GM23248 (cell line): ENCODE measurements at places on chromosomes 7 and 10.

DNA sequence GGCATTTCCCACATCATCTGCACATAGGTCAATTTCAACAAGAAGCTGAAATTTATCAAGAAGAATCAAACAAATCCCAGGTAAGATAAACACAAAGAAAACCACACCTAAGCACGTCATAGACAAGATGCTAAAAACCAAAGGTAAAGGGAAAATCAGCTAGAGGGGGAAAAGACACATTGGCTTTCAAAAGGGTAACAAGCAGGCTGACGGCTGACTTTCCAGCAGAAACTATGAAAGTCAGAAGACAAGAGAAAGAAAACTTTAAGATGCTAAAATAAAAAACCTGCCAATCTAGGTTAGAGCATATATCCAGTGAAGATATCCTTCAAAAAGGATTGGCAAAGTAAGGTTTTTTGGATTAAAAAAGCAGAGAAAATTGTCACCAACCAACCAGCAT, 59.9 kb upstream of the RHEB start:
- peak; percentile 30 for DNase-seq

DNA sequence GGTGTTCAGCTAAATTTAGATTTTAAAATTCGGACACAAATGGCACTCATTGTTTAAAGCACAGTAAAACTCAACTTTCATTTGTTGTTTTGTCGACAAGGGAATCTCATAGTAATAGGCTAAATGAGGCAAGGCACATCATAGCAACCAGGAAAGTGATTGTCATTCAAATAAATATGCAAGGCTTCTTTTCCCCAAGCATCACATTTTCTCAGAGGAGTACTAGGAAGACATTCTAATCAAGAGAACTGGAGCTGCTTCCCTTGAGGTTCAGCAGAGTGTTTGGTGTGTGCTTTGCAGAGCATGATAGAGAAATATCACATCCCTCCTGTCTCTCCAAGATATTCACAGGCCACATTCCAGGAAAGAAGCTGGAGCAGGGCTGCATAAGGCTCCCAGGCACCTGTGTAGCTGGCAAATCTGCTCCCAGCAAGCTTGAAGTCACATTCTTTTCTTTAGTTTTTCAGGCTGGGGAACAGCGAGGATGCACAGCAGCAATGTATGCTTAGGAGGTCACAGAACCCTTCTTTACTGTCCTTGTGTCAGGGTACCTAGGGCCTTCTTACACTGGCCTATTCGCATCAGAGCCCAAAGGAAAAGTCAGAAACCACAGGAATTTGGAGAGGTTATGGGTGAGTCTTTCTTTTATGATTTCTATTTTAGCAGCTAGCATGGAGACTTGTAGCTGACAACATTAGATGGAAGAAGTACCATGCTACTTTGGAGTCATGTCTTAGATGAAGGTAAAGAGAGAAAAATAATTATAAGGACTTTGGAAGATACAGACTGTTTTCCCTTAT, 95.9 kb upstream of the HDAC9 start:
- peak; percentile 6 for DNase-seq

DNA sequence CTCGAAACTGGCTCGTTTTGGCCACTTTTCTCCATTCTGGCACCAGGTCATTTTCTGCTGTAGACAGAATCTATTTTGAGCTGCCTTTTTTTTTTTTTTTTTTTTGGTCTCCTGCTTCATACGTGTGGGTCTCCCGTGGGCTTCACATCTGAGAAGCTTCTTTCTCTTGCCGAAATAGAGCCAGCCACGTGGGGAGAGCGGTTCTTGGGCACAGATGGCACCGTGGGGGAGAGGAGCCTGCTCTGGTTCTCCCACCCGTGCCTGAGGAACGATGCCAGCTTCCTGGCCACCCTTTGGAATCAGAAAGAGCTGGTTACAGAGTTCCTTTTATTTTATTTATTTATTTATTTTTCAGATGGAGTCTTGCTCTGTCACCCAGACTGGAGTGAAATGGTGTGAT, 48.7 kb upstream of the OCM2 start:
- DNase-seq: no peak

DNA sequence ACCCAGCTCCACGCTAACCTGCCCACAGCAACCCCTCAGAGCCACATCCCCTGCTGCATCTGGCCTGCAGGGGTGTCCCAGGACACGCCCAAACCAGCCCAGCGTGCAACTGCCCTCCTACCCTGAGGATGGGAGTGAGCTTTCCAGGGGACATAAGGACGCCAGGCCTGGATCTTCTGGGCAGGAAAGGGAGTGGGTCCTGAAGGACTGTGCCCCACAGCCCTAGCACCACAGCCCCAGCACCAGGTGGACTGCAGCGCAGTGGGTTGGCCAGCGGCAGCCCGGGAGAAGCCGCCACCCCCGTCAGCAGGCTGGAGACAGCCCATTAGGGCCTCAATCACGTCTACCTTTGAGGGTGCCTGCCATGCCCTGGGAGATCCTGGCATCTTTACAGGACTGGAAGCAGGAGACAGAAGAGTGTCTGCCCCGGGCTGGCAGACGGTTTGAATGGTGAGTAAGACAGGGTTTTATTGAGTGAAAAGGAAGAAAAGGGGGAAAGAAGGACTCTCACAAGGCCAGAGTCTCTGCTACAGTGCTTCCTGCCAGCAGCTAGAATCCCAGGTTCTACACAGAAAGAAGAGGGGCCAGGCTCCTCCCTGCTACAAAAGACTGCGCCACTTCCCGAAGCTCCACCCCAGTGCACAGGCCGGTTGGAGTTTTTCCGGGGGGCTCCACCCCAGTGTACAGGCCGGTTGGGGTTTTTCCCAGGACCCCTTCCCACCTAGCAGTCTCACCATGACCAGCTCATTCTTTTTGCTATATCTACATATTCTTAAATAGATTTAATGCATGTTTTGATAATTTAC, 69.8 kb upstream of the KCTD7 start:
- DNase-seq: peak; percentile 43

GRCh38 chr10:102306710-102307109, 61.4 kb downstream of the GBF1 start:
- no peak for DNase-seq

- no peak for DNase-seq
Measured at GRCh38 chr10:22003964-22004281, 393 bp upstream of the DNAJC1 start.

GRCh38 chr10:17157024-17157423, 27.4 kb upstream of the CUBN start:
- no peak for DNase-seq
